Activated CD8-positive, alpha-beta memory T cell treated with anti-CD3 and anti-CD28 coated beads, Interleukin-2, amount 10 ng/mL, durations not matched to agents 7 days and 5 days (primary cell): ENCODE measurements at places on chromosomes 1 and 21. TPM values are rescaled to one million over a fixed set of nuclear protein-coding genes. Genes with fewer than 3 reads are reported as not detected.
A peak's percentile ranks its signal among the peaks of the same experiment; 100 is the strongest.

SPATA1 gene
- 6.1 TPM for total RNA-seq

CCDC185 gene
- not detected for total RNA-seq

MAGOH gene
- total RNA-seq = 80.1 TPM

MROH7 gene
- total RNA-seq = not detected

VANGL1 gene
- 11.8 TPM for total RNA-seq

EXTL1 gene
- total RNA-seq = not detected

DNA sequence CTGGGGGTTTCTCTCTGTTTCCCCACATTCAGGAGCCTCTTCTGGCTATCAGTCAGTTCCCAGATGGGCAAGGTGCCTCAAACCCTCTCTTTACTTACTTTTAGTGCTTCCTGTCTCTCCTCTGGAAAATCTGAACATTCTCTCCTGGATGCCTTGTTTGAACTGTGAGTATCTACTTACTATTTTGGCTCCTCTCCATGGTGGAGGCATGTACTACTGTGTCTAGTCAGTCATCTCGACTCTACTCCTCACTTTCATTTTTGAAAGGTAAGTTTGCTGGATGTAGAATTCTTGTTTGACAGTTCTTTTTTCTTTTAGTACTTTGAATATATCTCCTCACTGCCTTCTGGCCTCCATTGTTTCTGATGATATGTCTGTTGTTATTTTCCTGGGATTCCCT is 70.9 kb upstream of the FAM78B start:
- H3K27me3 ChIP-seq = no peaks in the 10 kb centered on the region
- DNase-seq = no peak

DNA sequence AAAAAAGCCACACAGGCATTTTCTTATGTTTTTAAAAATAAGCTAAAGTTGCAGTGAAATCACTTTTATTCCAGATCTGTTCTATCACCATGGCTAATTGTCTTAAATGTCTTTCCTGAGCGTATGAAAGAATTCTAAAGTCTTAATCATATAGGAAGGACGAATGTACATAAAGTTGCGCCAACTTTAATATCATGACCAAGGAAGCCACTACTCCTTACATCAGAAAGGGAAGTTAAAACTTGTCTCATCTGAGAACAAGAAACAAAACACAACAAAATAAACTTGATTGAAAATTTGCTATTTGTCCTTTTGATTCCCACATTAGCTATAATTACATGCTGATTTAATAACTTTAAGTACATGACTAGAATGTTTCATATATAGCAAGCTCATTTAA is 26.5 kb downstream of the CNIH4 start:
- peaks cover 58% of the 10 kb centered on the region for H3K4me1 ChIP-seq
- DNase-seq = no peak
- H3K27me3 ChIP-seq = no peaks in the 10 kb centered on the region
- H3K4me3 ChIP-seq = no peak overlapping the region

DNA sequence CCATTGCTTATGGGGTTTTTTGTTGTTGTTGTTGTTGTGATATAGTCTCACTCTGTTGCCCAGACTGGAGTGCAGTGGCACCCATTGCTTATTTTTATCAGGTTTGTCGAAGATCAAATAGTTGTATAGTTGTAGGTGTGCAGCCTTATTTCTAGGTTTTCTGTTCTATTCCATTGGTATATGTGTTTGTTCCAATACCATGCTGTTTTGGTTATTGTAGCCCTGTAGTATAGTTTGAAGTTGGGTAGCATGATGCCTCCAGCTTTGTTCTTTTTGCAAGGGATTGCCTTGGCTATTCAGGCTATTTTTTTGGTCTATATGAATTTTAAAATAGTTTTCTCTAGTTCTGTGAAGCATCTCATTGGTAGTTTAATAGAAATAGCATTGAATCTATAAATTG is 11.6 kb downstream of the ZNF678 start:
- no peaks in the 10 kb centered on the region for H3K4me1 ChIP-seq
- H3K27me3 ChIP-seq = no peaks in the 10 kb centered on the region
- no peak for DNase-seq
- no peak overlapping the region for H3K27ac ChIP-seq
- H3K36me3 ChIP-seq = peaks cover 57% of the 10 kb centered on the region
- no peak overlapping the region for H3K4me3 ChIP-seq

DNA sequence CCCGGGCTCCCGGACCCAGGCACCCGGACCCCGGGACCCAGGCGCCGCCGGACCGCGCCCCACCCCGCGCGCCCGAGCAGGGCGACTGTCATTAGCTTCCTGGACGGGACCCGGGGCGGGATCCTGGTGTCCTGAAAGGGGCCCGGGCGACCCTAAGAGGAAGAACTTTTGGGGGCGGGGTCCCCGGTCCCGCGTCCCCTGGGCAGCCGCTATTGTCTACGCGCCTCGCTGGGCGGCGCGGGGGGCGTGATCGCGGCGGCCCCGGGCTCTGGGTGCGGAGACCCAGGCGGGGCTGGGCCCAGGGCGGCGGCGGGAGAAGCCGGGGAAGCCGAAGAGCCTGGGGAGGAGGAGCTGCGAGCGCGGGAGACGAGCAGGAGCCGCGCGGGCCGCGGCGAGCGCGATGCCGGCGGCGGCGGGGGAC is 465 bp downstream of the HUNK start:
- no peak overlapping the region for H3K4me3 ChIP-seq
- H3K27ac ChIP-seq = no peak overlapping the region
- H3K36me3 ChIP-seq = no peaks in the 10 kb centered on the region
- no peak for DNase-seq

DNA sequence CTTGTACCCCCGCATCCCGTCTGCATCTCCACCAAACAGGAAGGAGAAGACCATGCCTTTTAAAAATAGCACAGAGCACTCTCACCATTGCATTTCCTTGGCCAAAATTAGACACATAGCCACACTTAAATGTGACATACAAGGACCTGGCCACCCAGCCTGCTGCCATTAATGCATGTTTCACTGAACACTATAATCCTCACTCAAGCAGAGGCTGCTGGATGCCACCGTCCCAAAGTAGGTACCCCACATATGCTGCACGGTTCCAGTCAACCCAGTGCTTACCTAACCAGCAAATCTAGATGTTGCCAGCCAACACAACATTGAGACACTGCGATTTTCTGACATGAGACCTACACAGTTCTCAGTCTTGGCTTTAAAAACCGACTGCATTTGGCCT is 107.7 kb downstream of the ADSS2 start:
- DNase-seq = peak; percentile 16
- no peaks in the 10 kb centered on the region for H3K36me3 ChIP-seq
- no peak overlapping the region for H3K4me3 ChIP-seq
- H3K27me3 ChIP-seq = no peaks in the 10 kb centered on the region
- peaks cover 18% of the 10 kb centered on the region for H3K4me1 ChIP-seq

GRCh38 chr1:99217599-99217998 is 46.7 kb upstream of the PLPPR4 start:
- no peaks in the 10 kb centered on the region for H3K4me1 ChIP-seq
- H3K36me3 ChIP-seq = no peaks in the 10 kb centered on the region
- no peak overlapping the region for H3K4me3 ChIP-seq
- no peak overlapping the region for H3K27ac ChIP-seq

DNA sequence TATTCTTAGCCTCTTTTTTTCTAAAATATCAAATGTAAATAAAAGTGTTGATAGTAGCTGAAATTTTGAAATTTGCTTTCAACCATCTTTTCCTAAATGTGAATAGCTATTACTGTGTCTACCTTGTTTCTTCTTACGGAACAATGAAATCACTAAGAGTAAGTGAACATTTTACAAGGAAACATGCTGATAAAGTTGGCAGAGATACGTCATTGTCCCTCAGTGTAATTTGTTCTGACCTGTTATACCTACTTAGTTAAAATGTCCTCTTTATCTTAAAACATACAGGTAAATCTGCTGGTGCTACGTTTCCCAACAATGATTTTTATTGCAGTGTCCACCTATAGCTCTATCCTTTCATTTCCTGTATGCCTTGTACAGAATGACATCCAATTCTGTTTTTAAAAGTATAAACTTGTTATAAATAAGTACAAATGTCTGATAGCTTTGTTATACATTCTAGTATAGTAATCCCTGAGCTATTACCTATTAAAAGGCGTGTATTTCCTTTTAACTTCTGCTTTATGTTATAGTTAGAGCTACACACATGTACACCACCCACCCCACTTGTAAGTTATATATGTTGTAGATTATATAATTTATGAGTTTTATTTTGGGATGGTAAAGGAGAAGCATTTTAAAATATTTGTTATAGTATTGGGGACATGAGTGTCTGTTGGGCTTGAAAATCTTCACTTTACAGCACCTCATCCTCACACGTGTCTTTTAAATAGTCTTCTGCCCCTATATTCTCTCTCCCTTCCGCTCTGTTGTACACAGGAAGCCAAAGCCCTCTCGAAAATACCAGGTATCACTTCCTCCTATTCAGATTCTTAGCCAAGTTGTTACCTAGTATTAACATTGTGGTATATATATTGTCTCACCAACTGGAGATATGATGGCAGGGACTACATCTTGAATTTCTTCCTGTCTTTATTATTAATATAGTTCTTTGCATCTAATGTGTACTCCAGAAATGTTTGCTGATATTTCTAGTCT is 25.2 kb downstream of the LAMC1 start:
- H3K36me3 ChIP-seq = no peaks in the 10 kb centered on the region
- no peak overlapping the region for H3K4me3 ChIP-seq
- no peak overlapping the region for H3K27ac ChIP-seq
- H3K27me3 ChIP-seq = peaks cover 50% of the 10 kb centered on the region

GRCh38 chr1:234737967-234738314 is 128.0 kb upstream of the IRF2BP2 start:
- no peak overlapping the region for H3K4me3 ChIP-seq
- no peaks in the 10 kb centered on the region for H3K4me1 ChIP-seq
- no peaks in the 10 kb centered on the region for H3K27me3 ChIP-seq
- no peaks in the 10 kb centered on the region for H3K36me3 ChIP-seq

DNA sequence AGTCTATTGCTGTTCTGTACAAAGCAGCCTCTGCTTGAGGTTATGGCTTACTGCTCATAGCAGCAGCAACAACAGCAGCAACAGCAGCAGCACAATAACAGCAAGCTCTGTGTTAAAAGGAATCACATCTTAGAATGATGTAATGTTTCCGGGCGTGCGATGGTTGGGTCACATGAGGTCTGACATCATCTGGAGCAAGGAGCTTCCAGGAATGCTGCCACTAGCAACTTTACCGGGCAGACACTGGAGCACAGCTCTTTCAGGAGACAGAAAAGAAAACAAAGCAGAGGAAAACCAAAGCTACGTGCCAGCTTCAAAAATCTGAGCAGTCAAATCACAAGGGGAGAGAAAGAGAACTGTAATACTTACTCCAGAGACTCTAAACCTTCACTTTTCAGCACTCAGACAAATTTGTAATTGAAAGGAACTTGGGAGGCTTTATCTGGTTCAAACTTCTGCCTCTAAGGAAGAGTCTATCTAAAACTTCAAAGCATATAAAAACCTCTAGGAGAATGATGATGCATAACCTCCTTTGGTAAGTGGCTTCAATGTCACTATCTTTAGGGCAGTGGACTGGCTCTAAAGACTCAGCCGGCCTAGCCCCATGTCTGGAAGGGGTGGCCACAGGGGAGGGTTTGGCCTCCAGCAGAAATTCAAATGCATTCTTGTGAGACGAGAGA is 28.3 kb upstream of the RAB3GAP2 start:
- peaks cover 23% of the 10 kb centered on the region for H3K27me3 ChIP-seq
- H3K4me3 ChIP-seq = no peak overlapping the region
- H3K4me1 ChIP-seq = no peaks in the 10 kb centered on the region
- no peak overlapping the region for H3K27ac ChIP-seq

DNA sequence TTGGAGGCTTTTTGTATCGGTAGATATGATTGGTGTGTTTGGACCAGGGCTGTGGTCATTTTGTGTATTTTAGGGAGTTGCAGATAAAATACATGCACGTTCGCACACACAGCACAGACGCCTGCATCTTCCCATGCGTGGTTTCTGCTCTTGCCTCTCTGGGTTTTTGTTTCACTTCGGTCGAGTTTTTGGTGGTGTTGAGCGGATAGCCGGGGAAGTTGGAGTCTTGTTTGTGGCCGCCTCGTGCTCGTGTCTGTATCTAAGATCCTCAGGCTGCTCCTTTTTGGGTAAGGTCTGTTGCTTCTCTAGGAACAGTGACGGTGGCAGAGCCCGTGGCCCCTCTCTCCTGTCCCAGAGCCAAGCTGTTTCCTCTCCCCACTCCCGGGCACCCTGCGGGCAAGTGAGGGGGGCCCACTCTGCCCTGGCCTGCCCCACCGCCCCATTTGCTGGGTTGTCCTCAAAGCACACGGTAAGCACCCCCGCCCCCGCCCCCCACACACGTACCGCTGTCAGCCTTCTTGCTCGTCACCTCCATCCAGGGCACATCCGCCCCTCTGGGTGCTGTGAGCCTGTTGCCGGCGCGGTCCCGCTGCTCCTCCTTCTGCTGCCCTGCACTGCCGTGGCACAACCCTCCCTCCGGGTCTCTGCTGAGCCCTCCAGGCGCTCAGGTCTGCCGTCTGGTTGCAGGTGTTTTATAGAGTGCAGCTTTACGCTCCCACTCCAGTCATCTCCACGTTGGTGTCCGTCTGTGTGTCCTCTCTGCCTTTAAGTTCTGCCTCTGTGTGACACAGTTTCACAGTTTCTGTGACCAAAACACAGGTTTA is 51.9 kb downstream of the AGPAT3 start:
- H3K4me3 ChIP-seq = peak overlapping the region; percentile 79
- DNase-seq = peak; percentile 83
- peak overlapping the region; percentile 70 for H3K27ac ChIP-seq
- H3K36me3 ChIP-seq = peaks cover 32% of the 10 kb centered on the region
- H3K4me1 ChIP-seq = peaks cover 55% of the 10 kb centered on the region

- H3K4me3 ChIP-seq = no peak overlapping the region
- no peak for DNase-seq
Observed at GRCh38 chr1:55869065-55869464, 653.9 kb upstream of the USP24 start.

DNA sequence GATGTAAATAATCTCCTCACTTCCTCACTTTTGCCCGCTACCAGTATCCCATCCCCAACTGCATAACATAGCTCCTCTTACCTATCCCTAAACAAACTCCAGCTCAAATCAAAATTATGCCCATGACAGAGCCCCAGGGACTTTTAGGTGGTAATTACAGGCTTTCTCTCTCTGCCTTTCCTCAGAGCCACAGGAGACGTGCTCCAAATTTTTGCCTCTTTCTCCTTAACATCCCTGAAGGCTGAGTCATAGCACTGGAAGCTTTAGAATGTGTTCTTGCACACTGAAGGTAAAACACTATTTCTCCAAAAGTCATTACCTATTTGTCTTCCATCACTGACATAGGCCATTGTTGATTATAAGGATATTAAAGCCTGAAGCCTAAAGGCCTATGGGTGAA is 263.5 kb upstream of the PLD5 start:
- H3K27ac ChIP-seq = no peak overlapping the region
- no peaks in the 10 kb centered on the region for H3K36me3 ChIP-seq

GRCh38 chr1:183148599-183148998 is 37.5 kb upstream of the LAMC2 start:
- DNase-seq = no peak
- H3K27me3 ChIP-seq = peaks cover 19% of the 10 kb centered on the region
- no peaks in the 10 kb centered on the region for H3K36me3 ChIP-seq
- H3K4me3 ChIP-seq = no peak overlapping the region
- H3K27ac ChIP-seq = no peak overlapping the region
- no peaks in the 10 kb centered on the region for H3K4me1 ChIP-seq
